Hematopoietic multipotent progenitor cell treated with erythropoietin and hydrocortisone succinate and interleukin-3 and kit ligand, for 17 days (in vitro differentiated cells): ENCODE measurements at places on chromosomes 5 and 9.
A peak's percentile ranks its signal among the peaks of the same experiment; 100 is the strongest.

DNA sequence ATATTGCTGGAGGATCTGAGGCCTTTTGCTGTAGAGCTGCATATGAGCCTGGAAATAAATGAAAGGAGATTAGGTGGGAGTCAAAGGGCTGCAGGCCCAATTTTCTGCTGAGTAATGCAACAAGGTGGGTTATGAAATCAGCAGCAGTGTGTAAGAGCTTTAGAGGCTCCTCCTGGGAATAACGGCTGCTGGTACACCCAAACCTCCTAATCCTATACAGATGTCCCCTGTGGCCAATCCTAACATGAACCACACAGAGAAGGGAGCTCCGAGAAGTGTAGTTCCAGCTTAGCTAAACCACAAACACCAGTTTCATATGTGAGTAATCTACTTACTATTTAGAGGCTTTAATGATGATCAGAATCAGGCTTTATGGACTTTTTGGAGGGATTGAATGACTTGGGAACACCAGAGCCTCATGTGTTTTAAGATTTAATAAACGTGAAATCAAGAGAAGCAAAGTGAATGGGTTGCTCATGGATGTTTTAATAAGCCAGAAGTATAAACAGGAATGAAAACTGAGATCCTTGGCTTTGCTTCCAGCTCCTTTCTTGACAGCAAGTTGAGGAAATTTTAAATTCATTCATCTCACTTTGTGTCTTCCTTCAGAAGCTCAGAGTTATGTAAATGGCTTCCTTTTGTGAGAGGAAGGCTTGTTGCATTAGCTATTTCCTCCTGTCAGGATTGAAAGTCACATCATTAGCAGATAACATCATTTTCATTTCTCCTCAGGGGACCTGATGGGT is 437.5 kb downstream of the TMEM232 start:
- DNase-seq: no peak

- no peak for DNase-seq
Observed at GRCh38 chr9:74172874-74173273, 324.3 kb upstream of the RORB start.

DNA sequence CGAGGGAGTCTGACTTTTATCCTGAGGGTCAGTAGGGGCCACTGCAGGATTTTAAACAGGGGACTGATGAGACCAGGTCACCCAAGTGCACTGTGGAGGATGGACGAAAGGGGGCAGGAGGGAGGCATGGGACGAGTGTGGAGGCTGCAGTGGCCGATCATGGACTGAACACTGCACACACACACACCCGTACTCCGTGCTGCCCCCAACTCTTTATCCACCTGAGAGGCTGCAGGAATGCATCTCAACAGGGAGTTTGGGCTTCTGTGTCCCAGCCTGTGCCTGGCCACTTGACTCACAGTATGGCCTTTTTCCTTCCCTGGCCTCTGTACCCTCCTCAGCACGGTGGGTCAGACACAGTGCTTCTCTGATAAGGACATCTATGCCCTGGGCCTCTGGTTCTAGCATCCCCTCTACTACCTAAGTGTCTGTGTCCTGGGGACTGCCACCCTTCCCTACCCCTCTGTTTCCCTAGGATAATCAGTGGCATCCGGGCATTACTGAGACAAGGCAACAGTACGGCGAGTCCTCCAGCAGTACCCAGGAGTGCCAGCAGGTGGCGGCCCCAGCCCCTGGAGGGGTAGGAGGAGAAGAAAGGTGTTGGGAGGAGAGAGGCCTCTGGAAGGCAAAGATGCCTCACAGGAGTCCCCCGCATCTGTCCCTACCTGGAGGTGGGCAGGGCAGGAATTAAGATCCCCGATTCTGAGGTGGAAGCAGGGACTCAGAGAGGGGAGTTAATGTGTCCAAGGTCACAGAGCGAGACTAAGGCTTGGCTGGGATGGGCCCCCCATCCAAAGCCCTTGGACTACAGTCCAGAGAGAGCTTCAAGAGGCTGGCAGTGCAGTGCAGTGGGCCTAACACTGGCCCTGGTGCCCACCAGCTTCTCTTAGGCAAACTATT is 5.1 kb upstream of the CDX1 start:
- DNase-seq: peak; percentile 55

DNA sequence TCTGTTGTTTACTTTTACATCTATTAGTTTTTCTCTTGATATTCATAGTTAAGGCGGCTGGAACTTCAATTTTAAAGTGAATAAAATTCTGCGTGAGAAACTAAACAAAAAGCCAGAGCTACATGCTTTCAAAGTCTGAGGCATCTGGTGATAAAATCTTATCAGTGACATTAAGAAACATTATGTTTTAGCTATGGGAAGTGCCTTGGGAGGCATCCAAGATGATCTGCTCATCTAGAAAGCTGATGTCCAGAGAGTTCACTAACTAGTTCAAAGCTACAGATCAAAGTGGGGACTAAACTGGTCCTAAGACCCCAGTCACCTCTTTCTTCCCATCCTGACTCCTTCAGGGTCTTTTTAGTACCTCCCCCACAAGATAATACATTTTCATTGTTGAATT is 37.2 kb downstream of the MRPS27 start:
- DNase-seq: no peak

DNA sequence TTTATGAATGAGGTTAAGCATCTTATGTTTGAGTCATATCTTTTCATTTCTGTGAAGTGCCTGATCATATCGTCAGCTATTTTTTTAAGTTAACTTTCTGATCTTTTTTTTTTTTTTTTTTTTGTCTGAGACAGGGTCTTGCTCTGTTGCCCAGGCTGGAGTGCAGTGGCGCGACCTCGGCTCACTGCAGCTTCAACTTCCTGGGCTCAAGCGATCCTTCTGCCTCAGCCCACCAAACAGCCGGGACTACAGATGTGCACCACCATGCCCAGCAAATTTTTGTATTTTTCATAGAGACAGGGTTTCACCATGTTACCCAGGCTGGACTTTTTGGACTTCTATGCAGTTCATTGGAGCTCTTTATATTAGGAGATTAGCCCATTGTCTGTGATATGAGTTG is 140.7 kb downstream of the PRKACG start:
- no peak for DNase-seq

DNA sequence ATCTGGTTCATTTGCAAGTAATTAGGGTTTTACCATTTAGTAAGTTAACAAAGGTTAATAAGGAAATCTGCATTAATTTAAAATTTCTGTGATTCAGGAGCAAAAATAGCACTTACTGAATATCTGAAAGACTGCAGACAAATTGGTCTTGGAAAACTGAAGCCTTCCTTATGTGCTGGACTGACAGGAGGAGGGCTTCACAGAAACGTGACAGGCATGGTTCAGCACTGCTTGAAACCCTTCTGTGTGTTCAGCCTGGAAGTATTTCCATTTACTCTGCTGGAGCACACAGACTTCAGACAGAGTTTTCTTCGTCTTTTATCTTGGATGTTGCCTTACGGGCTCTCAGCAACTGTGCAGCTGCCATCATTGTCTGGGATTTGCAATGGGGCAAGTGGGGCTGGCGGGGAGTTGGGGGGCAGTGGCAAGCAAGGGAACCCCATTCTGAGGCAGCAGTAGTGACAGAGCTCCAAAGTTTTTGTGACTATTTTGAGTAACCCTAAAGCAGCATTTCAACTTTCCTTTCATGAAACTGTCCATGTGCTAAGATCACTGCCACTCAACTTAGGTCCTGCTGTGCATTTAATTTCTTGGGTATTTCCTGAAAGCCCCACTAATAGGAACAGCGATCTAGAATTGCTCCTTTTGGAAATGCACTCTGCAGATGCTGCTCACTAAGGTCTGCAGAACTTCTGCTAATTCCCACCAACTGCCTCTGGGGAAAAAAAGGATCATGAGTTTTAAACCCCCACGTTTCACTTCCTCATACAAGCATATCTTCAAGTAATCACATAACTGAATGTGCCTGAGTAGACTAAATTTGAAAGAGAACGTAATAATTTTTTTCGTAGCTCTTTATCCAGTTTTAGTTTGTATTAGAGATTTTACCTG is 56.6 kb downstream of the KCNN2 start:
- DNase-seq: no peak

DNA sequence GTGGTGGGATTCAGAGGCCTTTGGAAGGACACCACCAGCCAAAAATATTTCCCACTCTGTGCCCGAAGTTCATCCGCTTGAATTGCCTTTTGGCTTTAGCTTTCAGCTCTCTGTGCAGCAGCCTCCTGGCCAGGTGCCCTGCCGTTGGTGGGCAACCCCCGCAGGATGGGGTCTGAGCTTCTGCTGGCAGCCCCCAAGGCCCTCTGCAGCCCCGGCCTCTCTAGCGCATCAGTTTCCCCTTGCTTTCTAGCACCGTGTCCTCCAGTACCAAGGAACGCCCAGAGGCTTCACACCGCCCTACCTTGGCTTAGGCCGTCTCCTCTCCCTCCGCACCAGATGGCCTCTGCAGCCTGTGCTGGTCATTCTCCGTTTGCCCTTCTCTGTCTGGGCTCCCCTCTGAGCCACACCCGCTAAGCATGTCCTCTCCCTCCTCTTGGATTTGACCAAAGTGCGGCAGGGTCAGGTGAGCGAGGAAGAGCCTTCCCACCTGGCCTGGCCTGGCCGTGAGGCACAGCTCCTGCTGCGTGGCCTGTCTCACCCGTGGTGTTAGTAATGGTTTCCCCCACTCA is 4.2 kb upstream of the TSC1 start:
- no peak for DNase-seq

DNA sequence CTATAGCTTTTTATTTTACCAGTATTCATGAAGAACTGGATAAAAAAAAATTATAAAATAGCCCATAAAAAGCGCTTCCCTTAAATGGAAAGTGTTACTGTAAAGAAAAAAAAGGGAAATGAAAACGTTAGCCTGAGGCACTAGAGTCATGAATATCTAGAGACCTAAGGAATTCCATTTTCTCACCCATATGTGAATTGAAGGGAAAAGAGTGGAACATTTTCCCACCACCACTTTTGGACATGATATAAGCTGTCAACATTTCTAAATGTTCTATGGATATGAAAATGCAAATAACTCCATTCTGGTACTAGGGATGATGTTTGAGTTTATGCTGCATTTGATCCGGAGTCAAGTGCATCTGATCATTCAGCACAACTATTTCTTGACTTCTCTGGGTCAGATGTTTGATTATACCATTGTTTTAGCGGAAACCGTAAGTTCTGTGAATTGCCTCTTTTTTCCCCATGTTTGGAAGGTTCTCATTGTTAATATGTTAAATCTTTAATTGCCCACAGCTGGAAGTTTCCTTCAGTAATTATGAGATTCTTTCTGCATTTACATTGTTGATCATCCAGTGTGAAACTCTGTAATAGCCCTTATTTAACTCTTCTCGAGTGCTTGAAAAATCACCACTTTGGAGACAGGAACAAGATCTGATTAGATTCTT is 467.4 kb upstream of the SEMA6A start:
- DNase-seq: no peak

GRCh38 chr9:112836394-112836793 is 54.3 kb downstream of the SLC46A2 start:
- no peak for DNase-seq

- DNase-seq: no peak
Observed at GRCh38 chr5:40733879-40734563, 21.7 kb downstream of the TTC33 start.

GRCh38 chr5:107294211-107294550 is 376.6 kb downstream of the EFNA5 start:
- DNase-seq: no peak

DNA sequence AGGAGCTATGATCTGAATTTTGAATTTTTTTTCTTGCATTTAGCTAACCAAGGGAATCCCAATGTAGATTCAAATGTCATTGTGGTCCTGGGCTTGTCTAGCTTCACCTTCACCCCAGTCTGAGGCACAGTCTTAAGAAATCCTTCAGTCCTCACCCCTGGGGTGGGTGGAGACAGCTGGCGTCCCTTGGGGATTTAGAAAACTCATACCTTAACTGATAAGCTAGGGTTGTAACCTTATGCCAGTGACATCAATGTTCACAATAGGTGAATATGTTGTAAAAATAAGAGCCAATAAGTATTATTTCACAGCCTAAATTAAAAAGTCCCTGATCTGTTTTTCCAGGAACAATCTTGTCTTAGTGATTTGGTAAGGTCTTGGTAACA is 4.6 kb downstream of the ISOC1 start:
- DNase-seq: no peak

- DNase-seq: no peak
Observed at GRCh38 chr9:99274495-99274894, 52.4 kb downstream of the SEC61B start.
